ENCODE measurements at places on chromosomes 2 and 18.

- DNase-seq = no peak
Observed at GRCh38 chr2:165141601-165142354, 62.1 kb downstream of the SCN3A start.

- DNase-seq = no peak
Observed at GRCh38 chr2:1640301-1641135, 103.8 kb downstream of the PXDN start.

GRCh38 chr18:59343926-59344325, 15.1 kb downstream of the LMAN1 start:
- no peak for DNase-seq

DNA sequence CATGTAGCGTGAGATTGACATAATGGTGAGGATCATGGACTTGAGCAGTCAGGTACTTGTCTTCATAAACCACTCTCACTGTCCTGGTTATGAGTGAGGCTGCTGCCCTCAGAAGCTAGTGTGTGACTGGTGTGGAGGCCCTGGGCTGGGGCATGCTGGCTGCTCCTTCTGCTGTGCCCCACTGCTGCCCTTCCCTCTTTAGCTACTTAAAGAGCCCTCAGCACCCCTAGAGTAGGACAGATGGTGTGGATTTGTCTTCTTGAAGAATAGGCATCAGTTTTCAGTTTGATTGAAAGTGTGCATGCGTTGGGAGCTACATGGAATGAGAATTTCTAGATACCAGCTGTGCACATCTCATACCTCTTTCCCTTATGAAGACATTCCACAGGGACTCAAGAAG, 15.4 kb downstream of the CPLX4 start:
- DNase-seq = no peak

- no peak for DNase-seq
Observed at GRCh38 chr2:101844055-101844635, 146.6 kb downstream of the MAP4K4 start.

- no peak for DNase-seq
Observed at GRCh38 chr18:23412351-23412964, 40.6 kb upstream of the RIOK3 start.

- DNase-seq = no peak
Observed at GRCh38 chr2:148622366-148622765, 22.2 kb upstream of the EPC2 start.

GRCh38 chr2:149064365-149064841, 25.9 kb downstream of the LYPD6B start:
- DNase-seq = no peak

- no peak for DNase-seq
Observed at GRCh38 chr2:11955314-11955713, 208.9 kb downstream of the LPIN1 start.

GRCh38 chr2:192123847-192124246, 70.9 kb downstream of the TMEFF2 start:
- no peak for DNase-seq

DNA sequence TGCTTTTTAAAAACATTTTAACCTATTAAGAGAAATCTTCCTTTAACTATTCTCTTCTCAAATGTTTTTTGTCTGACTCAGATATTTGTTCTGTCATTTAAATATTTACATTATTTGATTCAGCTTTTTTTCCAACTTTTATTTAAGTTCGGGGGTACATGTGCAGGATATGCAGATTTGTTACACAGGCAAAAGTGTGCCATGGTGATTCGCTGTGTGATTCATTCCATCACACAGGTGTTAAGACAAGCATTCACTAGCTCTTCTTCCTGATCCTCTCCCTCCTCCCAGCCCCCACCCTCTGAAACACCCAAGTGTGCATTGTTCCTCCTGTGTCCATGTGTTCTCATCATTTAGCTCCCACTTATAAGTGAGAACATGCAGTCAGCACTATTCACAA, 19.4 kb downstream of the SP100 start:
- DNase-seq = no peak

DNA sequence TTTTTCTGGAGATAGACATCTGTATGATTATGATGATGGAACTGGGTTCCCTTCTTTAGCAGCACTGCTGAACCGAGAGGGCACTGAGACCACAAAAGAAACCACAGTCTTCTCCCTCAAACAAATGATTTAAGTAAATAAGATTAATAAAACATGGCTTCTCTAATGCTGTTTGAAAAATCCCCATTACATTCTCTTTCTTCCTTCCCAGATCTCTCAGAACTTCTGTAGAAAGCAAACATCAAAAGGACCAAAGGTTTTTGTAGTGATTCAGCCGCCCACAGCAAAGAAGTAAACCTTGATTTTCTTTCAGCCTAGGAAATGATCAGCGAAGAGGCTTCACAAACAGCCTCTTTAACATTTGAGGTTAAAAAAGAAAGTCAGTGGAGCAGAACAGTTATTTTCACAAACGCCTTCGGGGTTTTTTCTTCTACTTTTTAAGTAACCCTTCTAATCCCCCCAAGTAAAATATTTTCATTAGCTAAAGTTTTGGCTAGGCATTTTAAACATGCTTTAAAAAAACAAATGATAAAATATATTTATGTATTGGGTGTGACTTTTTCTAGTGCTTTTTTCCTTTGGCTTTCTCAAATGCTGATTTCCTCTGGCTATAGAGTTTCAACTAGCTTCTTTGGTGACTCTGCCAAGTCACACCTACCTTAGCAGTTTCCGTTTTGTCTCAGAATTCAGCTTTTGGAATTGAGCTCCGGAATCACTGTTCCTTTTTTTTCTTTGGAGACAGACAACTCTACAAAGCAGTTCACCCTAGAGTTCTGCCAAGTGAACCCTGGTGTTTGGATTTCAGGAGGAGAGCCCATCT, 89.6 kb downstream of the UPP2 start:
- no peak for DNase-seq

DNA sequence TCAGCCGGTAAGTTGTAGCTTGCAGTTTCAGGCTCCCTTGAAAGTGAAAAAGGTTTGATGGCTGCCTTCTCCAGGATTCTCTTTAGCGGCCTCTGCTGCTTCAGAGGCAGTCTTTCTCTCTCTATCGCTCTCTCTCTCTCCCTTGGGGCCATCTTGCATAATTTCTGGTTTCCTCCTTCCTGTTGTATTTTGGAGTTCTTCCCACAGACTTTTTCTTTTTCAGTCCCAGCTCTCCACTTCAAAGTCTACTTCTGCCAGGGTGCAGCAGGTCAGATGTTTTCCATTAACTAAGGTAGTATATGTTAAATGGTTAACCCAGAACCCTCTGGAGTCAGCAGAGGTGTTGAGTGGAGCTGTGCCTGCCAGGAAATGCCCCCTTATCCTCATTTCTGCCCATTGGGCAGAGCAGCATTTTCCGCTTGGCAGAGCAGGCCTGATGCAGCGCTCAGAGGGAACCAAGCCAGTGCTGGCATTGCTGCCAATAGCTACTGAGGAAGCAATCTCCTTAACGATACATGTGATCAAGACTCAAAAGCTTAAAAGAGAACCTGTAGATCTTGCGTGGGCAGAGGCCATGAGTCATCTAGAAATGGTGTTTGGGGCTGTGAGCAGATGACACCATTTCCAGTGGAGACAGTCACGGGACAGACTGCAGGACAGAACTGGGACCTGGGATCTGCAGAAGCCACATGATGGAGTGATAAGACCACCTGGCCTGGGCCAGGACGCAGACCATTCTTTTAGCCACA, 20.8 kb downstream of the DBI start:
- DNase-seq = no peak

DNA sequence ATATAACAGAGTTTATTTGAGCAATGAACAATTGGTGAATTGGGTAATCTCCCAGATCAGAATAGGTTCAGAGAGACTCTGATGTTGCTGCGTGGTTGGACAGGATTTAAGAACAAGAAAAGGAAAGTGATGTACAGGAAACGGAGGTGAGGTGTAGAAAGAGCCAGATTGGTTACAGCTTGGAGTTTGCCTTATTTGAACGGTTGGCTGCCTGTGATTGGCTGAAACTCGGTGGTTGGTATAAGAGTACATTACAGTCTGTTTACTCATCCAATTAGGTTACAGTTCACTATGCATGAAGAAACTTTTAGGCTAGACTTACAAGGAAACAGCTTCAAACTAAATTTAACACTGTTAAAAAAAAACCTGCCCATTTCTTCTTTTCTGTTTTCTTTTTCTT, 68.0 kb upstream of the CABLES1 start:
- DNase-seq = no peak

DNA sequence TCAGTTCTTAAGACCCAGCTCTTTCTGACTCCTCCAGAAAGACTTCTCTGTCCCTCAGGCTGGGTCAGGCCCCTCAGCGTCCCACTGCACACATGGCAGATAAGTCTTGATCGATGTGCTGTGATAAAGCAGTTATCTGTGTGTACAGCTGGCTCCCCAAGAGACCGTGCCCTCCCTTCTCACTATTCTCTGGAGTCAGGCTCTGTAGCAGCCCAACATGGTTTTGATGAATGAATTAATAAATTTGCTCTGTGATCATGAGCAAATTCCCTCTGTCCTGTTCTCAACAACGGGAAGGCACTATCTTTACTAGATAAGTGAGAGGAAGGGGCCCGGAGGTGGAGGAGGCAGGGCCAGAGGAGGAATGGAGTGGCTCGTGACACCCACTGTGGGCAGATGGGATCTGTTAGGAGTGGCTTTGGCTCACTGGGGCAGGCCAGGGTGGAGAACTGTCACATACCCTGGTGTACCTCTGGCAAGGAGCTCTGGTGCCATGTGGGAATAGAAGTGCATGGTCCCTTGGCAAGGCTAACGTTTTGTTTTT, 48.3 kb downstream of the ZFP36L2 start:
- no peak for DNase-seq

DNA sequence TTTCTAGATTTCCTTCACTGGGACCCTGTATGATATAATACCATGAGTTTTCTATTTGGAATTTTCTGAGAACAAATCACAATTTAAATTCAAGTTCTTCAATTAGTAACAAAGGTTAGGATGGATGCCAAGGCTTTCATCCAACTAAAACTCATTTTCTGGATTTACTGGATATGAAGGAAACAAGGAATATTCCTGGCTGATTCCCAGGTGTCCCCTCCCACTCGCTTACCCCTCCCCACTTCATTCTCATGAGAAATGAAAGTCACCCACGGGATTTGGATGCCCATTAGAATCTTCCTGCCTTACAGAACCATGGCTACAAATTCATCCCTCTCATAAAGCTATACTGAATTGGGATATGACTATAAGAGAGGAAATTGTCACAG, 40.0 kb downstream of the RNU4ATAC start:
- DNase-seq = no peak
